T-cell (primary cell): ENCODE measurements at places on chromosomes 11 and 22.

- DNase-seq: no peak
These were observed 56.4 kb upstream of the CTTN start for GRCh38 chr11:70341881-70342429.

- no peak for DNase-seq
These were observed 16.9 kb downstream of the UPB1 start for GRCh38 chr22:24512043-24512442.

- no peak for DNase-seq
These were observed 73.7 kb upstream of the KIRREL3 start for GRCh38 chr11:127074151-127074761.

DNA sequence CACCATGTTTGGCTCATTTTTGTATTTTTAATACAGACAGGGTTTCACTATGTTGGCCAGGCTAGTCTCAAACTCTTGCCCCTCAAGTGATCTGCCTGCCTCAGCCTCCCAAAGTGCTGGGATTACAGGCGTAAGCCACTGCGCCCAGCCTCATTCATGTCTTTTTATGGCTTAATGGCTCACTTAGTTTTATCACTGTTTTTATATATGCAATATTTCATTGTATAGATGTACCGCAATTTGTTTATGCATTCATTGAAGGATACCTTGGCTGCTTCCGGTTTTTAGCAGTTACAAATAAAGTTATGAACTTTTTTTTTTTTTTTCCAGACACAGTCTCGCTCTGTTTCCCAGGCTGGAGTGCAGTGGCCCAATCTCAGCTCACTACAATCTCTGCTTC lies 5.5 kb upstream of the TCN2 start:
- no peak for DNase-seq
